ENCODE measurements at places on chromosomes 7 and 10.
A peak's percentile ranks its signal among the peaks of the same experiment; 100 is the strongest.

DNA sequence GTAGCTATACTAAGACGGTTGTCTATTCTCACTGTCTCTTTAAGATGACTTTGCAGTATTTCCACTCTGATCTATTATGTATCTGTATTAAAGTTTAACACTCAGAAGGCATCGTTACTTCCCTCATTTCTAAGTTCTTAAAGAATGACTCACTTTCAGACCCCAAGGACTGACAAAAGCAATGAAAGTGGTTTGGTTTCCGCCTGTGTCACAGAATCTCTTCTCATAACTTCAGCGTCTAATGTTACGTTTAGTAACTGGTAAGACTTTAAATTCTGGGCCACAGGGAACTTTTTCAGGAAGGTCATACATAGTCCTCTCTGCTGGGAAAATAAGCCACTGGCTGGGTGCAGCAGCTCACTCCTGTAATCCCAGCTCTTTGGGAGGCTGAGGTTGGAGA lies 892.0 kb upstream of the AUTS2 start:
- DNase-seq = no peak

GRCh38 chr7:143905509-143905908 lies 3.5 kb upstream of the TCAF1 start:
- no peak for DNase-seq

DNA sequence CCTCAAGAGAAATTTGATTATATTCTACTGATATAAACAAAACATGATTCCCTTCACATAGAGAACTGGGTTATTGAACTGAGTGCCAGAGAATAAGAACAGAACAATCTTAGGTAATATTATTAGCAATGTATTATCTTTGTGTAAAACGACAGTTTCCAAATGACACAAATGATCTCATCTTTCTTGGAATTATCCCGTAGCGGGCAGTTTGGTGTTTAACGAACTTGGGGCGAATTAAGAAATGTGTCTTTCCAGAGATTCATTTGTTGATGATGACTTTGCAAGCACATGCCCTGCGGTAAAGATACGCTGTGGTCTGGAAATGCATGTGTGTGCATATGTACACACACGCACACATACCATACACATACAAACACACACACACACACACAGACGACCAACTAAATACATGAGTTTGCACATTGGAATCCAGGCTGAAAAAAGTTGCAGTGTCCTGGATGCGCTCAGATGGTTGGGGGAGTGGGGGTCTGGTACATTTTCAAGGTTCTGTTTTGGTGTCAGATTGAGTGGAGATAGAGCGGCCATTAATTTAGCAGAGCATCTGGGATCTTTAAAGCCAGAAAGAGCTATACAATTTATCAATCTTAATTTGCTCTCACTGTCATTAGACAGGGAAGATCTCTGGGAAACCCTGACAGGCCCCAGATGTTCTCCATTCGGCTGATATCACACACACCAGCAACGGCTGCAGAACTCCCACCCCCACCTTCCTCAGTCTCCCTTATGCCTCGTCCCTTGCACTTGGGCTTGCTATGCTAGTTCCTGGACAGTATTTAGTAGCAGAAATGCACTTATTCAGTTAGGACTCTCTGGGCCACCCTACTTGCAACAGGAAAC lies 112.4 kb upstream of the FAM171A1 start:
- no peak for DNase-seq

- peak; percentile 16 for DNase-seq
These were observed 1.1 kb downstream of the NANOS1 start for GRCh38 chr10:119030421-119031250.

DNA sequence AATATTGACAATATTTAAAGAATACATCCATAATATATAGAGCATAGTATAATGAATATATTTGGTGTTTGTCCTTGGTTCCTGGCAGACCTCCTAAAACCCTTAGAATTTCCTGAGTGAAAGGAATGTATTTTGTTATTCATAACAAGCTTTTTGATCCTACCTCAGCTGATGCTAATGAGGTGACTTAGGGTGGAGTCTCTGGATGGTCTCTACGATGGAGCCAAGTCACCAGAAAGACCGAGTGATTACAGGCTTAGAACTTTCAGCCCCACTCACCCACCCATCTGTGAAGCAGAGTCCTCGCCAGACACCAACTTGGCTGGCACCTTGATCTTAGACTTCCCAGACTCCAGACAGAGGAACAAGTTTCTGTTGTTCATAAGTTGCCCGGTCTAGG lies 35.9 kb downstream of the UPF2 start:
- no peak for DNase-seq

GRCh38 chr7:151378496-151379192 lies 31.2 kb downstream of the WDR86 start:
- DNase-seq = no peak

DNA sequence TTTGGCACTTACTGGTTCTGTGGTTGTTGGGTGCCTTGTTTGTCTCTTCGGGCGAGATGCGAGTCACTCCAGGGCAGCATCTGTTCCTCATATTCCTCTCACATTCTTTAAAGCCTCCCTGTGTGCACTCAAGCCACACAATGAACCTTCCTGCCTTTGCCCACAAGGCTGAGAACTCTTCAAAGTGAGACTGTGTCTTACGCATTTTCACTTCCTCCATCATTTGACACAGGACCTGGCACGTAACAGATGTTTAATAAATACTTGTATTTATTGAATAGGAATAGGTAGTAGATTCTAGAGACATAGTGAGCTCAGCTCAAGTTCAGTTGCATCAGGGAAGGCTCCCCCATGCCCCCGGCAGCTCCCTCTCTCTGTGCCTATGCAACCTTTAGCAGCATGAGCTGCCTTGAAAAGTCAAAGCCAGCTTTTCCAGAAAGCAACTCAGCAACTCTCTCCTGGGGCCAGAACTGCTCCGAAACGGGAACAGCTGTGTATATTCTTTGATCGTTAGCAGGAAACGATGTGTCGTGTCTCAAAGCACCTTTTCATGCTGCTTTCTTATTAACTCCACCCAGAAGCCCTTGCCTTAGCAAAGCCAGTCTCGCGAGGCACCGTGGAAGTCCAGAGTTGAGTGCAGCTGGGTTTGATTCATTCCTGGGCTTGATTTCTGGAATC lies 97.5 kb downstream of the PFKFB3 start:
- no peak for DNase-seq
